ENCODE measurements at places on chromosomes 12 and 14.

GRCh38 chr14:21268617-21269251 lies 508 bp downstream of the HNRNPC start:
- no peak for DNase-seq

GRCh38 chr12:39616251-39616650 lies 3.4 kb downstream of the ABCD2 start:
- no peak for DNase-seq

DNA sequence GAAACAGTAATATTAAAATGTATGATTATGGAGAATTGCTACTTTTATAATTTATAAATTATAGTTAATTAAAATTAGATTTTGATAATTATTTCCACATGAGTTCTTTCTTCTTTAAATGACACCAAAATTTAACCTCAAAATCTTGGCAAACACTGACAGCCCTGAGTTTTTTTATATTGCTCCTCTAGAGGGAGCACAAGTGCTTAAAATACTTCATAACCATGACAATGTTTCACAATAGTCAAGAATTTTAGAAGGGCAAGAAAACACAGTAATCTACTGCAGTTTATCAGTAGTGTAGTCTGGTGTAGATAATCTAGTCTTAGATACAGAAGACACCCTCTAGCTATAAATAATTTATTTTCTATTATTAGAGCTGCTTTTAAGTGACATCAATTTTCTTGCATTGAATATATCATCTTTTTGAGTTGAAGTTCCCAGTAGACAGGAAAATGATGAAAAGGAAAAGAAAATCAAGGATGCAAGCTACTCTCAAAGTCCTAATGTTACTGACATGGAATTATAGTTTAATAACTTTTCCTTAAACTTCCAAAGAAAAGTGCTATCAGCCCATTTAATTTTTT lies 14.3 kb upstream of the PTGER2 start:
- DNase-seq = peak; percentile 52

DNA sequence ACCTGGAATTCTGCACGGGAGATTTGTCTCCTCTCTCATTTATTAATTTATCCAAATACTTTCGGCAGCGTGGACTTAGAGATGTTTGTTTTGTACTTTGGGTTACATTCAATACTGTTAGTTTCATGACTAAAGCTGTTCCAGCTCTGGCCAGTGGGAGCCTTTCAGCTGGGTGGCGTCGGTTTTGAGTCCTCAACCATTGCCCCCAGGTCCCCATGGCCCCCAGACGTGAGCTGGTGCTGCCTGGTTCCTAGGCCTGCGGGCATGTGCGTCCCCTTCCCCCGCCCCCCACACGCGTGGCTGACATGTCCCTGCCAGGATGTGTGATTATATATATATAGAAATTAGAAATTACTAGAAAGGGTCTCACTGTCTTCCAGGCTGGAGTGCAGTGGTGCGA lies 48.2 kb downstream of the KIF26A start:
- DNase-seq = peak; percentile 16

DNA sequence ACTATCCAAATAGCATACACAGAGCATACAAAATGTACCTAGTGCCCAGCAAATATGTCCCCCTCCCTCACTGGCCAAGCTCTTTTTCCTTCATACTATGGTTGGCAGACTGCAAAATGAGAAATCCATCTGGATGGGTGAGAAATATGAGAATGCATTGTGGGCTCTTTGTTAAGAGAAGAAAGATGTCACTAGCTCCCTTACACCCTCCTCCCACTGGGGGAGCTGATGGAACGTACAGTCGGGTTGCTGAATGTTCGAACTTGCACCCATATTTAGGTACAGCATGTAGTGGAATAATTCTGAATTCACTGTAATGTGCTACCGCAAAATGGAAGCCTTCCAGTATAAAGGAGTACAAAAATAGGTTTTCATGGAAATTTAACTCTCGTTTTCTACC lies 377.4 kb downstream of the GRIN2B start:
- no peak for DNase-seq

DNA sequence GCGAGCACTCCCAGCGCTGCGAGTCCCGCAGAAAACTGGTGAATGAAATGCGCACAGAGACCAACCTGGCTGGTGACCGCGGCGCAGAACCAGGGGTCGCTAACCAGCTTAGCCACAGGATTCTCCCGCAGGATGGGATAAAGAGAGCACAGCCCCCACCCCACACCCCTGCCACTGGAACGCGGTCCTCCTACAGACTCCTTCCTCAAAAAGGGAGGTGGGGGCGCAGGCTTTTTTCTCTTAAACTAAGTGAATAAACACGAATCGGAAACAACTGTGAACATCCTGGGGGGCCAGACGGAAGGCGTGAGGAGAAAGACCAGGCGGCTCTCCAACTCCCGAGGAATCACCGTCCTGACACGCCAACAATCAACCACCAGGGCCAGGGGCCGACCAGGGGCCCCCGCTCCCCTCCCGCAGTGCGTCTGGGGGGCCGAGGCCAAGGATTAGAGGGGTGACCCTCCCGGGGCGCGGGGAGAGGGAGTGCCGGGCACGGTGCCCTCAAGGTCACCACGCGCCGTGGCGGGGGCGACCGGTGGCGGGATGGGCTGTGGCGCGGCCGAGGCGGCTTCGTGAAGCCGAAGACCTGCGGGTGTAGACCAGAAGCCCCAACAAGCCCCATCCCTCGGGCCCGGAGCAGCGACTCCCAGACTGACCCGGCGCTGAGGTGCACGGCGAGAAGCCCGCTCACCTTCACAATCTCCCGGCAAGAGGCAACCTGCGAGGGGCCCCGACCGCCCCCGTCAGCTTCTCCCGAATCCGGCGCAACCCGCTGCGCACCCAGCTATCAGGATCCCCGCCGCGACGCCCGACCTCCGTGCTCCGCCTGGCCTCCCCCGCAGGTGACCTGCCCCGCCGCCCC lies 704 bp downstream of the ATP2B1 start:
- DNase-seq = peak; percentile 29

DNA sequence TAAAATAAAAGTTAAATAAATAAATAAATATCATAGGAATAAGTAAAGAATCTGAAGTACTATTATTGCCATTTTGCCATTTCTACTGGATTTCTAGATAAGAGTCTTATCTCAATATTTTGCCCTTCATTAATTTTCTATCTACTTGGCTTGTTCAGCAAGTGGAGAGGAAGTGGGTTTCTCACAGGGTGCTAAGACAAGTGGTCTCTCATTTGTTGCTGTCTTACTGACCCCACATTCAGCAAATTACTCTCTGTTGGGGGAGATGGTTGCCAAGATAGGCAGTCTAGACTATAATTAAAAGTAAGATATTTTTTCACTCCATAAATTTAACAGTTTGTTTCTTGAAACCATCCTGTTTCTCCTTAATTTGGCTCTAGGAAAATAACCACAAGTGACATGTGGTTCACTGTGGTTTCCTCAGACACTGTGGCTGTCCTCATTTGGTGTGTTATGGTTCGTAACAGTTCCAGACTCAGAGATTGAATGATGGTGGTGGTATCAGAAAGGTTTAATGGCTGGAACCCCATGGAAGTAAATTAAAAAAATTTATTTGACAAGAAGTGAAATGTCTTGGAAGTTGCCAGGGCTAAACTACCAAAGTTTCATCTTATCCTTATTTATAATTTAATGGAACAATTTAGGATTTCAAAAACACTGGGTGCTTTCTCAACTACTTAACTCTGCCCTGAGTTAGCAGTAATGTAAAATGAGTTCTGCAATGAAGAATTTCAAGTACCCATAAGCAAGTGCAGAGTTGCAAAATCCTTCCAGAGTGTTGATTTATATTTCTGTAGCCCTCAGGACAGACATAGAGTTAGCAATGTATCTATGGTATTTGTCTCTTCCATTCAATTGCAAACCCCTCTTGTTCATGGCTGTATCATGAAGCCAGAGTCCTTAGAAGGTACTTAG lies 214.8 kb downstream of the MSRB3 start:
- DNase-seq = no peak

DNA sequence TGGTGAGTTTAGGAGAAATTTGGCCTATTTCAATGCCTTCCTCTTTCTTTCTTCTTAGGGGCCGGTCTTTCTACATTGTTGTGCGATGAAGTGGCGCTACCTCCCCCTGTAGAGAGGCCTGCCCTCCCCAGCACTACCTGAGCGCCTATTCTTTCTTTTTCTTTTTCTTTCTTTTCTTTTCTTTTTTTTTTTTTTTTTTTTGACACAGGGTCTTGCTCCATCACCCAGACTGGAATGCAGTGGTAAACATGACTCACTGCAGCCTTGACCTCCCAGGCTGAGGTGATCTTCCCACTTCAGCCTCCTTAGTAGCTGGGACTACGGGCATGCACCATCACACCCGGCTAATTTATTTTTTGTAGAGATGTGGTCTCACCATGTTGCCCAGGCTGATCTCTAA lies 136.1 kb upstream of the MAX start:
- no peak for DNase-seq

GRCh38 chr14:69629225-69630127 lies 18.1 kb downstream of the SUSD6 start:
- DNase-seq = no peak

DNA sequence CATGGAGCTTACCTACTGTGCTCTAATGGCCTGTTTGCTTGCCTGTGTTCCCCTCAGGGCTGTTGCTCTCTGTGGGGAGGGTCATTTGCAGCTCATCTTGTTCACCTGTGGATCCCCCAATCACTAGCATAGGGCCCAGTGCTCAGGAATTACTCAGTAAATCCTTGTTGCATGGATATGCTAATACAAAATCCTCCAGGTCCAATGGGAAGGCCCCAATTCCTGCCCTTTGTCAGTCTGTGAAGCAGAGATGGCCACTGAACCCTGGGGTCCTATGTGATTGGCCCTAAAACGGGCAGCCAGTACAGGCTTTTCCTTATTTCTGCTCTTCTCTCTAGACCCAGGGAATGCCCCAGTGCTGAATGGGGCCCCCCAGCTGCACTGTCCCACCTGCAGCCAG lies 44.1 kb downstream of the FOS start:
- DNase-seq = no peak

Data from AG08396 (cell line).